ENCODE measurements at places on chromosomes 11 and 22.

DNA sequence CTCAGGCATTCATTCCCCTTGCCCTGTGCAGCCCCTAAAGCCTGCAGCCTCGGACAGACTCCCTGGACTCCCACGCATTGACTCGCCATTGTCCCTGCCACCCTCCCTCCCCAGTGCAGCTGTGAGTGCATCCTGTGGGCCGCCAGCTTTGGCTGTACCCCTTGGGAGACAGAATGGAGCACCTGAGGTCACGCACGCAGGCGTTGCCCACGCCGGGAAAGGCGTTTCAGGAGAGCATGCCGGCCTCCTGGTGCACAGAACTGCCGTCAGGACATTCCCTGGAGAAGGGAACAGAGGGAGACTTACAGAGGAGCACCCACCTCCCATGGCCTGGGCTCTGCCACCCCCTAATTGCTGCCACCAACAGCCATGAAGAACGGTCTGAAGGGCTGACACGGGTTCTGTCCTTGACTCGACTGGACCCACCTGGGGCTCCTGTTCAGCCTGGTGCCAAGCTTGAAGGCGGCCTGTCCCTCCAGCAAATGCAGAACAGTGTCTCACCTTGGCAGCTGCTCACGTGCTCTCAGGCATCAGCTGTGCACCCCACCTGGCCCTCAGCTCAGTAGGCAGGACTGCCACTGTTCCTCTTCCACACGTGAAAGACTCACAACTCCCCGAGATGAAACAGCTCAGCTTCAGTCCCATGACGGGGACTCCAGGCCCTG is 503.8 kb downstream of the BRD1 start:
- no peak for DNase-seq

DNA sequence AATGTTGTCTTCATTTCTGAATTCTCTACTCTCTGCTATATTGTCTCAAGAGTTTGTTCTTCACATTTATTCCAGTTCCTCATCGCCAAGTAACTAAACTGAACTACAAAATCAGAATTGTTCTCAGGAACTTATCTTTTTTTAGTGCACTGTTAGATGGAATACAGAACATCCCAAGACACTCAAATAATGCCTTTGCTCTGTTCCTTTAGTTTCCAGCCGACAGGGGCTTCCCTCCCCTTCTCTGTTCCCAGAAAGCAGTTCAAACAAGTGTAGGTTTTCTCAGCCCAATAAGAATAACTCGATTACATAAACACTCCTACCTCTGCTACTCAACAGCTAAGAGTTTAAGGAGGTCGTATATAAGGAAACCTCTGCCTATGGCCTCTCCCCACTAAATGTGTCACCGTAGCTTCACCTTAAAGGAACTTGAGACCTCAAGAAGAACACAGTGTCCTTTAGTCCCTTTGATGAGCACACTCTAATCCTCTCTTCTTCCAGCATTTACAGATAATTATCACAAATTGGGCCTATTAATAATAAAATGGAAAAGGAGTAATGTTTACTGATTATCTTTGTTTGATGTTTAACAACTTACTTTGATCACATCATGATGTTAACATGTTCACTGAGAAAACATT is 6.9 kb downstream of the POU2AF3 start:
- DNase-seq: no peak

DNA sequence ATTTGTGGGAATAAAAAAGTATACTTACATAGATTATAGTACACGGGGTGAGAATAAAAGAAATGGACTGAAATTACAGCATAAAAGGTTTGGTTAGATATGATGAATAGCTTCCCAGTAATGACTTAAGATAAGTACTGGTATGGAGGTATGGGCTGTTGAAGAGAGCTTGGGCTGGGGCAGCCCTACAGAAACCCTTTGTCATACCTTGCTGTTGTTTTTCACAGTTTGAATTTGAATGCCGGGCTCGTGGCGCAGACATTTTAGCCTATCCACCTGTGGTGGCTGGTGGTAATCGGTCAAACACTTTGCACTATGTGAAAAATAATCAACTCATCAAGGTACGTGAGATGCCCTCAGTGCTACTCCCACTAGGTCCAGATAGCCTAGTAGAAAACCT is 42.3 kb upstream of the RBX1 start:
- no peak for DNase-seq

DNA sequence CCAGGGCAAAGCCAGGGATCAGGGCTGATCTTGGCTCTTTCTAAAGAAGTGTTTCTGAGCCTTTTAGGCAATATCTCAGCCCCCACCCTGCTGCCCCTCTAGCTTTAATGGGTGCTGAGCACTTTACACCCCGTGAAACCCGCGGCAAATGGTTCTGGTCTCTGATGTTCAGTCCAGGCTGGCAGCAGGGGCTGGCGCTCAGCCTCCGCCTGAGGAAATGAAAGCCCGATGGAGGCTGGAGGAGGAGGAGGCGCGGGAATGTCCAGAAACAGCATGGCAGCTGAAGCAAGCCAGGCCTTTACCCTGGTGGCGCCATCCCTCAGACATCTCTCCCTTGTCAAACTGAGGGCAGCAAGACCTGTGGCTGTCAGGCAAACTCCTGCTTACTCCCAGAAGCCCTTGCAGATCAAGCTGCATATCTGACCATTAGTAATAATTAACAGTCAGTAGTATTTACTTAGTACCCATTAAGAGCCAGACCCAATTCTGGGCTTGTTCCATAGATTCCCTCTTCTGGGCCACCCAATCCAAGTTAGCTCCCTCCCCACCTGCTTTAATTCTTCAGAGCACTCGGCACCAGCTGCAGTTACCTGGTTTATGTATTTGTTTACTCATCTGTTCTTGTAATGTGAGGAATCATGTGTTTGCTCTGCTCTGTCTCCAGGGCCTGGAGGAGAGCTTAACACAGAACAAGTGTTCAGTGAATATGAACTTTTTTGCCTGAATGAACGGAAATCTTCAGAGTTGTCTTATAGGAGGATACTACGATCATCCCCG is 15.0 kb upstream of the ALX4 start:
- DNase-seq: no peak

DNA sequence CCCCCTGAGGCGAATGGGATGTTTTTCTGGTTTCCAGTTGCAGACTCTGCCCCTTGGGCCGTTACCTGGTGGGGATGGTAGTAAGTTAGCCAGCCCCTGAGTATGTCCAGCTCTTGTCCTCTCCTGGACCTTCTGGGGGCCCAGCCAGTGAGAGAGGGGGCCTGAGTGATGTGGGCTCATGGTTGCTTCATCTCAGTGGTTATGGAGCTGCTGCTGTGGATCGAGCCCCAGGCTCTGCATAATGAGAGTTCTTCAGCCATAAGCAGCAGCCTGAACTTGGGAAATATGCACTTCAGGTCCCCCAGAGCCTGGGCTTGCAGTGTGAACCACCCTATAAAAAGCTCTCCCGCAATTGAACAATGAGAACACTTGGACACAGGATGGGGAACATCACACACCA is 5.9 kb downstream of the TMPRSS13 start:
- no peak for DNase-seq

- DNase-seq: no peak
These were observed 396 bp downstream of the OSBP start for GRCh38 chr11:59615120-59615636.

GRCh38 chr11:46338636-46338987 is 8.7 kb upstream of the DGKZ start:
- no peak for DNase-seq

DNA sequence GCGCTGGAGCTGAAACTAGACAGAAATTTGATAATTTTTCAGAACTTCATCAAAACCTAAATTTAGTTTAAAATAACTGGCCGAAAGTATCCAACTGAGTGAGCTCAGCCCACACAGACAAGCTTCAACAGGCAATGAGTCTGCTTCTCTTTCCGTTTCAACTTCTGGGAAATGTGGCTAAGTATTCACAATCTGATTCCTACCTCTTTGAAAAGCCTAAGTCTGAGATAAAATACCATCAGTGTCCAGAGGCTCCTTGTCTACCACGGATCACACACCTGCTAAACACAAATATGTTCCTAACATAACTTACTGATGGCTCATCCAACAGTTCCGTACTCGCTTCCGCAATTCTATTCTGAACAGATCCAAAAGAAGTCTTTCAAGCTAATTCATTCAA is 8.5 kb downstream of the SIK3 start:
- no peak for DNase-seq

DNA sequence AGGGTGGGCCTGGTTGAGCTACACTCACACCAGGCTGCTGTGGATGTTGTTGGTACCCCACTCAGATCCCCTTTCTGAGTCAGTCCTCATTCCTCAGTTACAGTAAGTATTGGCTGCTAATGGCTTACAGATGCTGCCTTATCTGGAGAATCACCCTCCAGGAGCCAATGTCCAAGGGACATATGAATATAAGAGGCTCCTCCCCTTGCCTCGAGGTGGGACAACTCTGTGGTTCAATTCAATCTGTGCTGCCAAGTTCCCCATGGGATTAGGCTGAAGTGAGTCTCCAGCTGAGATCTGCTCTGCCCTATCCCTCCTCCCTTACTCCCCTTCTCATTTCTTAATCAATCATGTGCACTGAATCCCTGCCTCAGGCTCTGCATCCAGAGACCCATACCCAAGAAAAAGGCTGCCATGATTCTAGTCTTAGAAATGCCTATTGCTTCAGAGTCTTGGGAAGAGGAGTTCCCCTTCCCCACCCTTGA is 168.8 kb upstream of the SYT13 start:
- DNase-seq: no peak

- no peak for DNase-seq
These were observed 4.5 kb downstream of the WNT11 start for GRCh38 chr11:76201672-76202412.

DNA sequence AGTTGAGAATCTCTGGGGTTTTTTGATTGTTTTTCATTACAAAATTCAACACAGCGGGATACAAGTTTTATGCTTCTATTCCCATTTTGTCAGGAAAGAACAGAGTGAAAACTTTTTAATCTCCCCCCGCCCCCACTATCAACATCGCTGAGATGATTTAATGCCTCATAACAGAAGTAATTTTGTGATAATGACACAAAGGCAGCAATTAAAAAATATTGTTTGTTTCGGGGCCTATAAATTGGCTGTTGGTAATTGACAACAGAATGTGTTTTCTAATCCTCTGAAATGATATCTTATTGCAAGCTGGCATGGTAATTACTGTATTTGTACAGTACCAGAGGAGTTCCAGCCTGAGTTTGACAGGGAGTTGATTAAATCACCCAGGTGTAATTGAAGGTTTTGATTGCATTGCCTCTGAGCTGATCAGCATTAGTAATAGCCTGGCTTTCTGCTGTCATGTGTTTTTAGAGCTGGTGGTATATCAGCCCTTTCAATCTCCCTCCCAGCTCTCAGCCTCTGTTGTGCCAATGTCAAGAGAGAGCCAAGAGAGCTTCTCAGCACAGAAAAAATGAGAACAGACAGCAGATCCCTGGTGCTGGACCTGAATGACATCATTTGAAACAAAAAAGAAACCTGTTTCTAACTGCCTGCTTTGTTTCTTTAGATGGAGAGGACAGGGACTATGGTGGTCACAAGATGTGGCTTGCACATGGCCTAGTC is 265.1 kb downstream of the FAM76B start:
- DNase-seq: no peak

DNA sequence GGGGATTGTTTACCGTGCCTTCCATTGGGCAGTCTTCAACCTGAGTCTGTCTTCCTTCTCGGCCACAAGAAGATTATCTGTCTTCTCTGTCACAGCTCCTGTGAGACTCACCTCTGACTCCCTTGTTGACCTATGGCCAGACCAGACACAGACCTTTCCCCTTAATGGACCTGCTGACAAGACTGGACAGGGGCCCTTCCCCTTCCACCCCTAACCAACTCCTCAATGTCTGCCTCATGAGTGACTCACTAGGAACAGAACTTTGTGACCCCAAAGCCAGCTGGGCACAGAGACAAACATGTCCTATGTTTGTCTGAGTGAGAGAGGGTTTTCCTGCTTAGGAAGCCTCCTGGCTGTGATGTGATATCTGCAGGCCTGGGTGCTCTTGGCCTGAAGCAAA is 405.0 kb downstream of the BRD1 start:
- DNase-seq: no peak

- peak; percentile 10 for DNase-seq
These were observed 18.9 kb downstream of the SHANK3 start for GRCh38 chr22:50691521-50691920.

DNA sequence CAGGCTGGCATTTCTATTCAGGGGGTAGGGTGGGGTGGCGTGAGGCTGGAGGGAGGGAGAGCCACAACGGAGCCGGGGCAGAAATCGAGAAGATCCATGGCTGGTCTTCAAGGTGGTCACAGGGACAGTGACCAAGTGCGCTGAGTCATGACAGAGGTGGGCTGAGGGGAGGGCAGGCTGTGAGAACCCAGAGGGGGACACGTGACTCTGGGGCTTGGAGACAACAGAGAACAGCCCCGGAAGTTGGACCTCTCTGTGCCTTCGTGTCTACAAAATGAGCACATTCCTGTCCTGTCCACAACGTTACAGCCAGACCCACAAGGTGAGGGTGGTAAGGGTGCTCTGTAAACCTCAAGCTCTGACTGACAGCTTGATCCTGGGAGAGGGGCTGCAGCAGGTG is 35.1 kb upstream of the ARFGAP3 start:
- no peak for DNase-seq

GRCh38 chr11:85699957-85700741 is 14.2 kb upstream of the CCDC89 start:
- no peak for DNase-seq

- DNase-seq: no peak
These were observed 1.0 kb upstream of the ADSL start for GRCh38 chr22:40345271-40345670.

DNA sequence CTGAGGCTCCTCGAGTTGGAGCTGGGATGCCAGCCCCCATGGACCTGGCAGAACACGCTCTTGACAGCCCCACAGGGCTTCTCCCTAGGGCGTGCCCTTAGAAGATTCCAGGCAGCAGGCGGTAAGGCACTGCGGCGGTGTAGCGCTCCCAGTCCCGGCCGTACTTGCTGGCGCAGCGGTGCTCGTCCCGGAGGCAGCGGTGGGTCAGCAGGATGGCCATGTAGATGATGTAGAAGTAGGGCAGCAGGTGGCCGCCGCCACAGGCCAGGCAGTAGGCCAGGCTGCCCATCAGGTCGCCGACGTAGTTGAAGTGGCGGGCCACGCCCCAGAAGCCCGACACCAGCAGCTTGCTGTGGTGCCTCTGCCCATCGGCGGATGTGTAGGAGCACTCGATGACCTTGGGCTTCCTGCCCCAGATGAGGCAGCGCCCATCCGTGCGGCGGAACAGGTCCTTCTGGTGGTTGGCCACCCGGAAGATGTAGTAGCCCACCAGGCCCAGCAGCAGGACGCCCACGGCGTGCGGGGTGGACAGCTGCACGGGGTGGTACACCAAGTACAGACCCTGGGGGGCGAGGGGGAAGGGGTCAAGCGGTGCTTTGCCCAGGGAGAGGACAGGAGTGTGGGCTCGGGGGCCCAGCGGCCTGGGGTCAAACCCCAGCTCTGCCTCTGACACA is 12.8 kb downstream of the DHCR7 start:
- DNase-seq: no peak

GRCh38 chr11:79377406-79377805 is 63.4 kb downstream of the TENM4 start:
- no peak for DNase-seq

GRCh38 chr22:23219822-23220484 is 39.6 kb downstream of the BCR start:
- DNase-seq: no peak

GRCh38 chr11:102421261-102421660 is 31.3 kb downstream of the TMEM123 start:
- no peak for DNase-seq

- no peak for DNase-seq
These were observed 23.0 kb upstream of the TRAF6 start for GRCh38 chr11:36532941-36533601.
